ENCODE measurements at places on chromosomes 4 and X.

GRCh38 chr4:119227690-119228089, 15.2 kb downstream of the USP53 start:
- DNase-seq, result no peak

DNA sequence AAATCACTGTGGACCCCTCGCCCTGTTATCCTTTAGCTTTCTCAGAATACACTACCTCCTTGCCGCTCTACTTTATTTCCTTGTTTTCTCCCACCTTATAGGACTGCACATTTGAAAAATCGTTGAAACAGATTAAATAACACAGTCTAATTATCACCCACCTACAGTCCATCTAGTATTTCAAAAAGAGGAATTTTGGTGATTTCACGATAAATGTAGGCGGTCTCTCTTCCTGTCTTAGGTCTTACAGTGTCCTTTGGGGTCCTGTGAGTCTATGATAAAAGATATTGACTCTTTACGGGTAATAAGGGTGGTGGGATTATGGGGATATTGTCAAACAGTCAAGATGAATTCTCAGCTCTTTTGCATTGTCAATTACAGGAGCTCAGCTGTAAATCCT, 2.4 kb upstream of the TBL1X start:
- no peak for DNase-seq

DNA sequence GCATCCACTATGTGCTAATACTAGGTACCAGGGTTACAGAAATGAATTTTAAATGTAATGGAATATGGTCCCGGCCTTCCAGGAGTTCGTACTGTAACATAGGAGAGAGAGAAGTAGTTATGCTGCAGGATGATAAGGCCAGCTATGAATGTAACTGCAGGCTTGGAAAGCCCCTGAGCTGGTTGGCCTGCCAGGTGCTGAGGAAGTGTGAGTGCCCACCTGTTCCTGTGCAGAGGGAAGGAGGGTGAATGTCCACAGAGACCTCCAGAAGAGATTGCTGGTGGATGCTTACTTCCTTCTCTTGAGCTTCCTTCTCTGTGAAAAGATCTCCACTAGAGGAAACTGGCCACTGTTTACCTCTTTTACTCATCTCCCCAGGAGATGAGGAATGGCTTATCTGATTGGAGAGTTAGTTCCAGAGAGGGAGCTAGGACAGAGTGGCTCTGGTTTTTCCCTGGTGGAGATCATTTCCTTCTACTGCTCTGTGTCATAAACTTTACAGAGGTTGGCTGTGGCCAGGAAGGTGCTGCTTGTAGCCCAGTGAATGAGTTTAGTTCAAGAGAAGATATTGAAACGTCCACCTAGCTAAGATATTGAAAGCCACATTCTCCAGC, 114.0 kb upstream of the LNX1 start:
- DNase-seq, result no peak

- no peak for DNase-seq
Measured at GRCh38 chrX:14013054-14013453, 16.6 kb downstream of the GEMIN8 start.

DNA sequence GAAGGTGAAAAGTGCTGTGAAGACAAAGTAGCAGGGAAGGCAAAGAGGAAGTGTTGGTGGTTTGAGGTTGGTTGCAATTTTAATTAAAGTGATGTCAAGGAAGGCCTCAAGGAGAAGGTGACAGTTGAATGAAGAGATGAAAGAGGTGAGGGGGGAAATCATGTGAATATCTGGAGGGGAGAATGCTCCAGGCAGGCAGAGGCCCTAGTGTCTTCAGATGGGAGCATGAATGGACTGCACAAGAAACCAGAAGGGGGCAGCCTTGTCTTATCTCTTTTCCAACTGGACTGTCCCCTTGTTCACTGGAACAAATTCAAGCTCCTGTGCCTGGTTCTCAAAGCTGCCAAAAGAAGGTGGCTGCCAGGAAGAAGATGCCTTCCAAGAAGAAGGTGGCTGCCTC, 68.4 kb downstream of the MAOB start:
- no peak for DNase-seq

DNA sequence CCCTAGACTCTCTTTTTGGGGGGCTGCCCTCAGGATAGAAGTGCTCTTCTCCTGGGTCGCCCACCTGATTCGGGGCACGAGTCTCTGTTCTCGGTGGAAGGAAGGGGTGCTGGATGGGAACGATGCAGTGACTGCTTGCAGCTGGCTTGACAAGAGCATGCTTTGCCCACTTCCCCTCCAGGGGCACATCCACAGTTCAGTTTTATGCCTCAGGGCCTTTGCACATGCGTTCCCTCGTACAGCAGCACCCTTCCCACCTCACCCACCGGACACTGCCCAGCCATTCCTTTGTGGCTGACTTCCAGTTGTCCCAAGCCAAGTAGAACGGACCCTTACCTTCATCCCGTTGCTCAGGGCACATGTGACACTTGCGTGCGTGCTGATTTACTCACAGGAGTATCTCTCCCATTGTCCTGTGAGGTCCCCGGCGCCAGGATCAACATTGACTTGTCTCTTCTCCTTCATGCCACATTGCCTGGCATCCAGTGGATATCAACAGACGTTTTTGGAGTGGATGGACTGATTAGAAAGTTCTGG, 60.0 kb downstream of the C4orf50 start:
- no peak for DNase-seq

DNA sequence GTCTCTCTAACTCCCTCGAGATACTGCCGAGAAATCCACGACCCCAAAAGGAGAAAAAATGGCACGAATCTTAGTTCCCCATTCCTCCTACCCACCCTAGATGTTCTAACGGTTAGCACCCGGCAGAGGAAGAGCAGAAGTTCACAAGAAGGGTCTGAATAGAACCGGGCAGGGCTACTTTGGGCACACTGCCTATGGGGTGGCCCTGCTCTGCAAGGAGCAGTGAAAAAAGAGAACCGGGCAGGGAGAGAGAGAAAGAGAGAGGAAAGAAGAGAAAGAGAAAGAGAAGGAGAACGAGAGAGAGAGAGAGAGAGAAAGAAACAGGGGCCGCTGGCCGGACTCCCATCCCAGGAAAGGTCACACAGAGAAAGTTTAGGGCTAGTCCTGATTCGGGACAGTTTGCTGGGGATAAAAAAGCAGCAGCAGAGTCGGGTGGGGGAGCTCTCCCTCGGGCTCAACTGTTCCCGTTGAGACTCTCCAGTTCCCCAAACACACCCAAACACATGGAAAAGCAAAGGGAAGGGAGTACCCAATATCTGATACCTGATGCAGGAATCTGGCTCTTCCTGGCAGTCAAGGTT, 468 bp downstream of the GLA start:
- DNase-seq, result no peak

DNA sequence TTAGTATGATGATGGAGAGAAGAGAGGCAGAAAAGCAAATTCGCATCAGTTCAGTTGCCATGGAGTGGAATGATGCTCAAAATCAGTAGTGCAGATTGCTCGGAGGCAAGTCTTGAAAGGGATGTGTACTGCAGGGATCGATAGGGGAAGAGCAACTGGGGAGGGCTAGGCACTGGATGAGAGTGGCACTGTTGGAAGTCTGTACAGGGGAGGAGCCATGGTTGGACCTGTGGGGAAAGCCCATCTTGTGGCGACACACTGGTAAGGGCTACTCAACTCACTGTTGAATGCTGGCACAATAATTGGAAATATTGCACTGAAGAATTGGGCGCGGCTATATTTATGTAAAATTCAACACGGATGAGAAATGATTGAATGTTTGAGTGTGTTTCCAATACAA, 1.2 kb downstream of the RAB9B start:
- DNase-seq, result no peak

GRCh38 chrX:109856974-109857373, 123.9 kb upstream of the ACSL4 start:
- no peak for DNase-seq

GRCh38 chr4:187996502-187997177, 1.1 kb downstream of the ZFP42 start:
- DNase-seq, result no peak

GRCh38 chr4:102139932-102140331, 205.3 kb downstream of the SLC39A8 start:
- DNase-seq, result no peak

GRCh38 chr4:132691026-132691425, 458.1 kb upstream of the PCDH10 start:
- DNase-seq, result no peak

DNA sequence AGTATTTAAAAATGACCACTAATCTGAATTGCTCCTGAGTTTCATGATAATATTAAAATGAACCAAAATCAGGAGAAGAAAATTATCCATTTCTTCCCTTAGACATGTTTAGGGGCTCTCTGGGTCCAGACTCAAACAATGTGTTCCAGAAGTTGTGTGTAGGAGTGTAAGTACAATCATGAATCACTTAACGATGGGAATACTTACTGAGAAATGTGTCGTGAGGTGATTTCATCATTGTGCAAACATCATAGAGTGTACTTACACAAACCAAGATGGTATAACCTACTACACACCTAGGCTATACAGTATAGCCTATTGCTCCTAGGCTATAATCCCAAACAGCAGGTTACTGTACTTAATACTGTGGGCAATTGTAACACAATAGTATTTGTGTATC, 74.8 kb downstream of the STPG2 start:
- DNase-seq, result no peak

DNA sequence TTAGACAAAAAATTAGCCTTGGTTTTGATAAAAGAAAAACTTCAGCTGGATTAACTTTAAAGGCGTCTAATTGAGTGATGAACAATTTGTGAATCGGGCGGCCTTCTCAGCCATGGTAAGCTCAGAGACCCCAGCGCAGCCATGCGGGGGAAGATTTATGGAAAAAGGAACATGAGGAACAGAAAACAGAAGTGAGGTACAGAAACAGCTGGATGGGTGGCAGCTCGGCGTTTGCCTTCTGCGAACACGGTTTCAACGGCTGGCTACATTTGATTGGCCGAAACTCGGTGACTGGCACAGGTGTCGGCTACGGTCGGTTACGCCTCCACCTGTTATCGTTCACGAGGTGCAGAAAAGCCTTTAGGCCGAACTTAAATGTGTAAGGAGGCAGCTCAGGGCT, 401.4 kb upstream of the FAT1 start:
- DNase-seq, result no peak

DNA sequence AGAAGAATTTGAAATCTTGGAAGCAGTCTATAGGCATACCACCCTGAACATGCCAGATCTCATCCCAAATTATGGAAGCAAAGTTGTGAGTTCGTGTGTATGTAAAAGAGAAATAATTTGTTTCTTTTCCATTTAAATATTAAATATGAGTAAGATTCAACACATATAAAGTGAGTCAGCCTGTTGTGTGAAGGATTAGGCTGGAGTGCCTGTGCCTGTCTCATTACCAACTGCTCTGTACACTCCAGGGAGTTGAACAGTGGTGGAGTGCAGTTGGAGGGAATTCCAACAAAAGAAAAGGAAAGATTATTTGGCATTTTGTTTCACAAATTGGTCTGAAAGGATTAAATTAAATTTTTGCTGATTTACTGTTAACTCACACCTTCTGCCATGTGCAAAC, 435.6 kb downstream of the FAT4 start:
- no peak for DNase-seq

DNA sequence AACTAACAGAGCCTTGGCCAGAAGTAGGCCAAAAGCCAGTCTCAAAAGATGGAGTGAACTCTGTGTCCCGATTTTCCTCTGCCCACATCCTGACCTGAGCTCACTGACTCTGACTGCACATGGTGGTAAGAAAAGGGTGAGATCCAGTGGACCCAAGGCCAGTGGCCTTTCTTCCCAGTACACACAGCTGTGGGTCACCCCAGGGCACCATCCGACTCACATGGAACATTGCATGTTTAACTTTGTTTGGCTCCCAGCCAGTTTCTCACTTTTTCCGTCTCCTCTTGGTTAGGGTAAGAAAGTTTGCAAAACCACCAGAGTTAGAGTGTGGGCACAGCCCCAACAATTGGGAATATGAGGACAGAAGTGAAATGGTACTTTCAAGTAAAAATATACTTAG, 69.8 kb downstream of the GAB1 start:
- DNase-seq, result no peak

DNA sequence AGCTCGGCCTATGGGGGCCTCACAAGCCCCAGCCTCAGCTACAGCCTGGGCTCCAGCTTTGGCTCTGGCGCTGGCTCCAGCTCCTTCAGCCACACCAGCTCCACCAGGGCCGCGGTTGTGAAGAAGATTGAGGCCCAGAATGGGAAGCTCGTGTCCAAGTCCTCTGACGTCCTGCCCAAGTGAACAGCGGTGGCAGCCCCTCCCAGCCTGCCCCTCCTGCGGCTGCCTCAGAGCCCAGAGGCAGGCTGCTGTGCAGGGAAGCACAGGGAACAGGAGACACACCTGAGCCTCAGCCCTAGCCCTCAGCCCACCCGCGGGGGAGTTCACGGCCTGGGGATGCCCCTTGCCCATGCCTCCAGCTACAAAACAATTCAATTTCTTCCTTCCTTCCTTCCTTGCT, 75.7 kb upstream of the ZXDA start:
- no peak for DNase-seq

DNA sequence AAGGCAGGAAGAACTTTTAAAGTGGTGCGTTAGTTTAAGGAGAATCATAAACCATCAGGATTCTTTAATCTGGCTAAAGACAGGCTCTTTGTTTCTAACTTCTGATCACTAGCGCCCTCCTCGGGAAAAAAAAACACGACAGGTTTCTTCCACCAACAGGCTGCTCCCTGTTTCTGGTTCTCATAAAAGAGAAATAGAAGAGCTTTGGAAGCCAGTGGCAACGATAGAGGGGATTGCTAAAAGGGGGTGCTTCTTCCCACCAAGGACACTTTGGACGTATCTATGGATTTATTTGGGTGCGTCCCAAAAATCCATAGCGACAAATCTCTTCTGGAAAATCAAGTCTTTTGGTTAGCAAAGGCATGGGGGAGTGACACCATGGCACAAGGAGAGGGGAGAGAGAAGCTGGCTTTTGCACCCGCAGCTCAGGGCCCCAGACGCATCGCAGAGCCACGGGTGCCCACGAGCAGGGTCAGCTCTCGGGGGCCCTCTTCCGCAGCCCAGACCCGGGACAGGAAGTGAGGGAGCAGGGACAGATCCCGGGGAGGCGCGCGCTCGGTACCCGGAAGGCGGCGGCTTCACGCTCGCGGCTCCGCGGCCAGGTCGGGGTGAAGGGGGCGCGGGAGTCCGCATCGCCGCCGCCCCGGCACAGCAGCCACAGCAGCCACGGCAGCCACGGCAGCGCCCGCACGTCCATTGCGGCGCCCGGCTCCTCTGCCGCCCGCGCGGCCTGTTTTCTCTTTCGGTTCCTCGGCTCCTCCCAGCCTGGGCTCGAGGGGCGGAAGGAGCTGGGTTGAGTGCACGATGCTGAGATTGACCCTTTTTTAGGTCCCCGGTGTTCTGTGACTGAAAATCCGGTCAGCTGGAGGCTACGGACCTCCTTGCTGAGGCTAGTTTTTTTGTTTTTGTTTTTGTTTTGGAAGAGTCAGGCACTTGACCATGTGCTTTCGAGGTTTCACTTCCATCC, at the start of gene CTSO:
CTSO (minus strand) TSS at position 716 of the 967 bp plus-strand sequence; CDS start at position 697, 19 bp downstream.
- no peak for DNase-seq

All from cortex of kidney (tissue), 1 donor.